NCI-H146 (cell line): ENCODE measurements at places on chromosomes 6 and 20.

- no peak for DNase-seq
These were observed 187.9 kb upstream of the ARID1B start for GRCh38 chr6:156589281-156589680.

- DNase-seq, result peak; percentile 75
These were observed 47.9 kb upstream of the SLC22A16 start for GRCh38 chr6:110524305-110524704.

- no peak for DNase-seq
These were observed 59.1 kb upstream of the NT5E start for GRCh38 chr6:85390775-85391174.

DNA sequence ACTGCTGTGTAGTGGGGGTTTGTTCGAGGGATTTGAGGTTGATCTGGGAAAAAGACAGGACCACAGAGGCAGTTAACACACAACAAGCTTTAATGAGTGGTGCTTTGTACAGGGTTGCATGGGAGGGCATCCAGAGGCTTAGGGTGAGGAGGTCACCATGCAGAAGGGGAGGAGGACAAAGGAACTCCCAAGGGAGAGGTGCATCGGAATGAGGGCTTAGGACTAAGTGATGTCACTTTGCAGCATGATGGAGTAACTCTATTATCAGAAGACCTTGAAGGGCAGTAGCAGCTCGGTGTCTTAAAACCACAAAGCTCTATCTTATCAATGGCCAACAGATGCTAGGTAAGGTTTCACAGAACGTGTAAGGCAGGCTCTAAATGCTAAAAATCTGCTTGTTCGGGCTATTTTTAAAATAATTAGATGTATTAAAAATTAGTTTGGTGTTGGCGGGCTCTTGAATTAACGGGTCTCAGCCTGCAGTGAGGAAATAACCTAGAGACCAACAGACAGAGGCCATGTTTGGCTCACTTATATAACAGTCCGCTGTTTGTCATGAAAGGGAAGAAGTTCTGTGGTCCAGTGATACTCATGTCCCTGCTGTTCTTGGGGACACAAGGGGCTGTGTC, 37.9 kb downstream of the MAN1A1 start:
- no peak for DNase-seq

DNA sequence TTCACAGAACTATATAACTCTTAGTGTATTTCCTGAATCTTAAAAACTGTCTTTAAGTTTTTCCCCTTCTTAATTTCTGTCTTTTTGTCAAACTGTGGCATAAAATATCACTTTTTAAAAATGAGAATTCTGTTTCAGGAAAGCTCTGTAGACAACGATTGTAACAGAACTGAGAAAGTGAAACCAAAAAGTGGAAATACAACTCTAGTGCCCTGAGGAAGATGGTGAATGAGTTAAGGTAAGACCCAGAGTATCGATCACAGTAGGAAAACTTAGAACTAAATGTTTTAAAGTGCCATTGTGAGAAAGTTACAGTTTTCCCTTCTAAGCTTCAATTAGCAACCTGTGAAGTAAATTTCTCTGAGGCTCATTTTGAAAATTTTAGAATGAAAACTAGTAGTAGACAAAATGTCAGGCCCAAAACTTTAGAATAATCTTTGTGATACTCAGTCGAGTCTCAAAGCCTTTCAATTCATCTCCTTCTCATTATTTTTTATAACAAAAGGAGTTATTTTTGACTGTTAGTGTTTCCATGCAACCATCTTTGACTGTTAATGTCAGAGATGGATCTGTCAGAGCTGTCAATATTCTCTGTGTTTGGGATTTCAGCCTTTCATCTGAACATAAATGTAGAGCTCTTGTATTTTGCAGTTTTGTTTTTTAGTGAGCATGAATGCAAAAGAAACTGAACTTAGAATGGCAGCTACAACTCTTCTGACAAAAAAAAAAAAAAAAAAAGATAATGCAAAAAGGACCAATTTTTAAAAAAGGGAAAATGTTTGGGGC, 19.0 kb upstream of the TRDN start:
- no peak for DNase-seq

GRCh38 chr6:170284126-170284773, 6.6 kb downstream of the DLL1 start:
- no peak for DNase-seq

- DNase-seq, result peak; percentile 51
These were observed 622 bp downstream of the SS18L1 start for GRCh38 chr20:62143957-62144825.

DNA sequence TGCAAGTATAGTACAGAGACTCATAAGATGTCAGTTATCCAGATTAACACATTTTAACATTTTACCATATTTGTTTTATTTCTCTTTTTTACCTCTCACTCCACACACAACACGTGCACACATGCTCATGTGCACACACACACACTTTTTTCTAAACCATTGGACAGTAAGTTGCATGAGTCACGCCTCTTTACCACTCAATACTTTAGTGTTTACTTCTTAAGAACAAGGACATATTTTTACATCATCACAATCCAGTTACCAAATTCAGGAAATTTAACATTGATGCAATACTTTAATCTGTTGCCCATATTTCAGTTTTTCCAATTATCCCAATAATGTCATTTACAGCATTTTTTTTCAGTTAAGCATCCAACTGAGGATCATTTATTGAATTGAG, 109.0 kb downstream of the RIN2 start:
- DNase-seq, result no peak

GRCh38 chr6:7833751-7834070, 76.9 kb downstream of the TXNDC5 start:
- no peak for DNase-seq

GRCh38 chr6:161168281-161168891, 105.5 kb downstream of the AGPAT4 start:
- DNase-seq, result peak; percentile 100

DNA sequence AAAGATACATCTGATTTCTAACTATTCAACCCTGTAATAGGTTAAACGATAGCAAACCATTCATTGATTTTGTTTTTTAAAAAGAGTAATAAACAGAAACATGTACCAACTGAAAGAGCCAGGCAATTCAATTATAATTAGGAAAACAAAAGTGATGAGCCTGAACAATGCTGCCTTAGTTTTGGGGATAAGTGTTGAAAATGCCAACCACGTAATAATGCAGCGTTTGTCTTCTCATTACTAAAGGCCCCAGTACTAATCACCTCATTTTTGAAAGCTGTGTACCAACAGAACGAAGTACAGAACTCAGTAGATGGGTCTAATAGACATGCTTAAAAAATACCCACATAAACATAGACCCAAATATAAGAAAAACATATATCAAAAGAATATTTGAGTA, 663.6 kb upstream of the CHD6 start:
- DNase-seq, result no peak

DNA sequence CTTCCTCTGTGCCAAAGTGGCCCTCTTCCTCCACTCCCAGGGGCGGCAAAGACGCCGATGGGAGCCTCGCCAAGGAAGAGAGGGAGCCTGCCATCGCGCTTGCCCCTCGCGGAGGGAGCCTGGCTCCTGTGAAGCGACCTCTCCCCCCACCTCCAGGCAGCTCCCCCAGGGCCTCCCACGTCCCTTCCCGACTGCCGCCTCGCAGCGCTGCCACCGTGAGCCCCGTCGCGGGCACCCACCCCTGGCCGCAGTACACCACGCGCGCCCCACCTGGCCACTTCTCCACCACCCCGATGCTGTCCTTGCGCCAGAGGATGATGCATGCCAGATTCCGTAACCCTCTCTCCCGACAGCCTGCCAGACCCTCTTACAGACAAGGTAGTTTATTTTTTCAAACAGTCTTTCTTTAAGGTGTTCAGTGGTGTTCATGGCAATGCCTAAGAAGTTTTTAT, 64.9 kb downstream of the FNDC1 start:
- DNase-seq, result no peak

GRCh38 chr6:53055873-53056272, 9.3 kb upstream of the FBXO9 start:
- no peak for DNase-seq

GRCh38 chr6:5036269-5036668, 32.4 kb upstream of the RPP40 start:
- DNase-seq, result peak; percentile 82

- DNase-seq, result peak; percentile 37
These were observed 8.6 kb downstream of the AARS2 start for GRCh38 chr6:44304282-44305199.

GRCh38 chr6:152316024-152316423, 321.1 kb downstream of the SYNE1 start:
- no peak for DNase-seq

DNA sequence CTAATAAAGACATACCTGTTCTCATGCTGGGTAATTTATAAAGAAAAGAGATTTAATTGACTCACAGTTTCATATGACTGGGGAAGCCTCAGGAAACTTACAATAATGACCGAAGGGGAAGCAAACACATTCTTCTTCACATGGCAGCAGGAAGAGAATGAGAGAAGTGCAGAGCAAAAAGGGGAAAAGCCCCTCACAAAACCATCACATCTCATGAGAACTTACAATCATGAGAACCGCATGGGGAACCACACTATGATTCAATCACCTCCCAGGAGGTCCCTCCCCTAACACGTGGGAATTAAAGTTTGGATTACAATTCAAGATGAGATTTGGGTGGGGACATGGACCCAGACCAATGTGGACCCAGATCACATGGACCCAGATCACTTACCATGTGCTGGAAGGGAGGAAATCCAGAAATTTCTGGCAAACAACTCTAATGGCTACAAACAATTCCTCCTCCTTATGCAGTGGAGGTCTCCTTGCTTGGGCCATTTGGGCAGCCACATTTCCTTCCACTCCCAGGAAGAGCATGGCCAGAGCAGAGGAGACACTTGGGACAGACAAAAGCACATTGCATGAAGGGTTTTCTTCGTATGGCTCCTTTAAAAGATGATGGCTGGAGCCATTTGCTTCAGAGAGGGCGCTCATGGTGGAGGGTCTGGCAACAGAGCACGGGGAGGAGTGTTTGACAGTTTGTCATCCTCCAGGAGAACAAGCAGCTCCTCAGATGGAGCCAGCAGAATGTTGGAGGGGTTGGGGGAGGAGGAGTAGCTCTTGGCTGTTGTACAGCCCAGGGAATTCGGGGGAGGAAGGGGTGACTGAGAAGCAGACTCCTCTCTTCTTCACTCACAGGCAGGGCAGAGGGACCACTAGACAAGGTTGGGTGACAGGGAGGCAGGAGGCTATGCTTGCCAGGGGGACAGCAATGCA, 30.4 kb downstream of the SERPINB9 start:
- no peak for DNase-seq

GRCh38 chr20:52001999-52002666, 189.4 kb downstream of the ZFP64 start:
- DNase-seq, result peak; percentile 91

DNA sequence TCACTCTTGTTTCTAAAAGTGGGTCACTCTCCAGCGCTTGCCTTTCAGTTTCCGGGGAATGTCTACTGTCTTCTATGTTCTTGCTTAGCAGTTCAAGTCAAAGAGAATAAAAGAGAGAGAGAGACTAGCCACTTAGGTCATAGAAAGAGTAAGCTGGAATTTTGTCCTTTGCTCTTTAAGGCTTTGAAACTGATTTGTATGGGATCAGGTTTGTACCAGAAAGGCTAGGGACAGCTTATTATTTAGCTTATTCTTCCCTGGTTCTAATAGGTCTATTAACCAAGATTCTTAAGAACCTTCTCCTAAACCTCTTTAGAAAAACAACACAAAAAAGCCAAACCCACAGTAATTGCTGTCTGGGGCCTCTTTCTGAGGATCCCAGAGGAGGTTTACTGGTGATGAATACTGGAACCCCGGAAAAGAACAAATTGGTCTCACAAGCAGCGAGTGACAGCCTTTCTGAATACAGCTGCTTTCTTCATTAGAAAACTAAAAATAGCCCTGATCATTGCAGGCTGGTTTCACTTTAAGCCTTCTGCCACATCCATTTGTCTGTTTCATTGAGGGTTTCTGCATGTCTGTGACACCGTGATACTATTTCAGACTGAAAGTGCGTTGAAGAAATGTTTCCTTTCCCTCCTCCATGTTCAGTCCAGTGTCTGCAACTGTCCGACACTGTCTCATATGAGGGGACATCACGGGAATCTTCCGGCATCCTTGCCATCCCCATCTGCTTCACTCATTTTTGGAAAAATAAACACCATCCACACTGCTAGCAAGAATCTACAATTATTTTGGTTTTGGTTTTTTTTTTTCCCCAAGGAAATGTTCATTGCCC, 75.1 kb upstream of the ATXN1 start:
- no peak for DNase-seq

DNA sequence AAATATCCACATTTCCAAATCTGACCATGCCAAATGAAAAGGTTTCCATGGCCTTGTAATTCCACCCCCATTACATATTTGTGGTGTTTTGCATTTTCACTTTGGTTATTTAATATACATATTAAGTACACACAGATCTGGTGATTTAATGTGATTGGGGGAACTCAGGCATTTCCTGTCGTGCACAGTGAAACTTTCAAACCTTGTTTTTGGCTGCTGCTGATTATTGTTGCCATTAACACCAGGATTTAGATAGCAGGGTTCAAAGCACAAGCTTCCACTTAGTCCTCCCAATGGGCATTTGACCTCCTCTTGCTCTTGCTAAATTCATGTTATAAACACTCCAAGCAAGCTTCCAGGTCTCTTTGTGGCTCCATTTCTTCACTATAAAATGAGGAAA, 166.5 kb downstream of the SOBP start:
- DNase-seq, result no peak

- no peak for DNase-seq
These were observed 29.7 kb upstream of the GATA5 start for GRCh38 chr20:62505337-62506045.

- DNase-seq, result no peak
These were observed 981.0 kb upstream of the CITED2 start for GRCh38 chr6:140355476-140355875.

- DNase-seq, result no peak
These were observed 341.7 kb downstream of the PRL start for GRCh38 chr6:21955053-21955595.

DNA sequence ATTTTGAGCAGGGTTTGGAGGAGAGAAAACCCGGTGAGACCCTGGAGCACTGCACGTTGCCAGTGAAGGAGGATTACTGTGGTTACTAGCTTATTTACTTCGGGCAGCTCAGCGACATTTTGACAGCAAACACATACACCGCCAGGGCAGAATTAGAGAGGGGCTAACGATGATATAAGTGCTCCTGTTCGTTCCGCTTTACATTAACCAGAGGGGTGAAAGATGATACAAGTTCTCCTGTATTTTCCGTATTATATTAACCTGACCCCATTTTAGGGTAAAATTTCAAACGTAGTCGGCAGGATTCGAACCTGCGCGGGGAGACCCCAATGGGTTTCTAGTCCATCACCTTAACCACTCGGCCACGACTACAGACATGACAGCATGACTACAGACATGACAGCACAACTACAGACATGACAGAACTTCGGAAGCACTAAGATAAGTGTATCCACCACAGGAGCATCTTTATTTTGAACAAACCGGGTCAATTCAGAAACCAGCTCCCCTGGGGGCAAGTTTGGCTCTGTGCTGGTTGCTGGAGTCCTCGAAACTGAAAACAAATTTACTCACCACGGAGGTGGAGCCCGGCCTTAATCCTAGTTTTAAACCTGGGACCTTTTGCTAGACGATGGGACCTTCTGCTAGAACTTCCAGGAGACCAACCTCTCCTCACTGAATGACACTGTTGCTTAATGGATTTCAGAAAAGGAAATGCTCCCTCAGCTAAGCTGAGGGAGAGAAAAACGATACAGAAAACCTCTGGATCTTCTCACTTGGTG, 80.4 kb upstream of the ZNF184 start:
- peak; percentile 62 for DNase-seq

- no peak for DNase-seq
These were observed 12.9 kb downstream of the VEGFA start for GRCh38 chr6:43782764-43783513.
